Lung microvascular endothelial cell (primary cell): ENCODE measurements at places on chromosomes 12 and 14.

DNA sequence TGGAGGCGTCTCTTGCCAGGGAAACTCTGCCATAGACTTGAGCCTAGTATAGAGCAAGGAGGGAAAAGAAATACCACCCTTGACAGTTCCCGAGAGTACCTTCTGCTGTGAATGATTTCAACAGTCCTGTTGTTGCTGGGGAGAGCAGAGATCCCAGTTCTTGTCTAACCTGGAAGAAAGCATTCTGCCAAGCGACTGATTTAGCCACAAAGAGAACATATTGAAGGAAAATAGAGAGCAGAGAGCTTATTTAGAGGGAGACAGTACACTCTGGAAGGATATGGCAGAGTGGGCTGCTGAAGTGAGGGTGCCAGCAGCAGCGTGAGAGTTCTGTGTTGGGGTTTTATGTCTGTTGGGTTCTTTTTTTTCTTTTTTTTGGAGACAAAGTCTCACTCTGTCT, 966.9 kb upstream of the TMEM132C start:
- DNase-seq = no peak

GRCh38 chr12:124605150-124605882, 37.9 kb upstream of the NCOR2 start:
- DNase-seq = no peak

- DNase-seq = peak; percentile 57
Observed at GRCh38 chr14:93962701-93963601, 13.4 kb downstream of the ASB2 start.

GRCh38 chr12:98156697-98157096, 358.7 kb upstream of the TMPO start:
- DNase-seq = no peak

- peak; percentile 30 for DNase-seq
Observed at GRCh38 chr12:98736352-98737321, 91.5 kb downstream of the APAF1 start.

- no peak for DNase-seq
Observed at GRCh38 chr12:106681210-106681609, 93.3 kb upstream of the RIC8B start.

DNA sequence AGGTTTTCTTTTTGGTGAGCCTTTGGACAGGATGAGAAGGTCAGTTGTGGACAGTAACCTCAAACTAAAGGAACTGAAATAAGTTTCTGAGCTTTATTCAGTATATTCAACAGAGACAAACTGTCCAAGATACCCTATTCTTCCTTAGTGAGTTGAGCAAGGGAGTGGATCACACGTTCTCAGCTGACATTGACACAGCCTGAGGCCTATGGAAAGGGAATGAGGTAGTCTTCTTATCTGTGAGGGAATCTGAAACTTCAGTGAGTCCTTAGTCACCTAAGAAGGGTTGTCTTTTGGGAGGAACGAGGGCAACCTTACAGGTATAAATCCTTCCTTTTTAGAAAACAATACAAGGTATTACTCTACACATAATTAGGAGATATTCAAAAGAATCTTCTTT, 5.0 kb upstream of the NUBPL start:
- DNase-seq = no peak
